ENCODE measurements at places on chromosomes 16 and 17. TPM values are rescaled to one million over a fixed set of nuclear protein-coding genes. Genes with fewer than 3 reads are reported as not detected.

ITGAD gene
- total RNA-seq, result not detected

GRCh38 chr16:87850009-87851006 lies 19.0 kb downstream of the SLC7A5 start:
- DNase-seq, result peak; percentile 83

DNA sequence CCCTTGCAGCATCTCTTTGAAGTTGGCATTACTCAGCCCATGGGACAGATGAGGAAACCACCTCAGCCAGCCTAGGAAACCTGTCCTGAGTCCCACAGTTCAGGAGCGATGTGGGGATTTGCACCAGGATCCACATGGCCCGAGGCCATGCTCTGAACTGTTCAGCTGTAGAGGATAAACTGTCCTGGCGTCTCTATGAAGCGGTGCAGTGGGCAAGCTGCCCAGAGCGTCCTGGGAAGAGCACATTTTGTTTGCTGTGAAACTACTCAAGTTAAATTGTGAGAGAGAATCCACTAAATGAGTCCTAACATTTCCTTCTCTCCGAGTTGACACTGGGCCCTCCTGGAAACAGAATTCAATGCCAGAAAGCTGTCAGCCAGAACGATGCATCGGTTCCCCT lies 276.6 kb upstream of the TNRC6C start:
- DNase-seq, result no peak

DNA sequence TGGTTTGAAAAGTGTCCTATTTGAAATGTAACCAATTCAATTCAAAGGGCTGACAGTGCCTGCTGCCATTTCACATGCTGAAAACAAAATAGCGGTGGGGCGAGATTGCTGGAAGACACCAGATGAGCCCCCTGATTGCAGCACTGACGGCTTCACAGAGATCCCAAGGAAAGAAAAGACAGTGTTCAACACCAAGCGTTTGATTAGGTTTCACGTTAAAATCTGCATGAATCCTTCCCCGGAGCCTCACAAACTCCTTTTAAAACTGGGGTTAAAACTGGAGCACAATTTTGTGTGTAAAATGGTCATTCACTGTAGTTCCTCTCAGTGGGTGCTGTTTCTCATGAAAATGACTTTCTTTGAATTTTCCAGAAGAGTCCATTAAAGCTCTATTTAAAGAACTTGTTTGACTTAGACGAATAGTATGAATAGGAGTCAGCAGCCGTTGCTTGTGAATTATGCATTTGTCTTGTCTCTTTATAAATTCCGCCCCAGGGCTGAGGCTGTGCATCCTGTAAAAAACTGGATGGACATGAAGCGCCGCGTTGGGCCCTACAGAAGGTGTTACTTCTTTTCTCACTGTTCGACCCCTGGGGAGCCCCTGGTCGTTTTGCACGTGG lies 8.8 kb downstream of the MLYCD start:
- no peak for DNase-seq

DNA sequence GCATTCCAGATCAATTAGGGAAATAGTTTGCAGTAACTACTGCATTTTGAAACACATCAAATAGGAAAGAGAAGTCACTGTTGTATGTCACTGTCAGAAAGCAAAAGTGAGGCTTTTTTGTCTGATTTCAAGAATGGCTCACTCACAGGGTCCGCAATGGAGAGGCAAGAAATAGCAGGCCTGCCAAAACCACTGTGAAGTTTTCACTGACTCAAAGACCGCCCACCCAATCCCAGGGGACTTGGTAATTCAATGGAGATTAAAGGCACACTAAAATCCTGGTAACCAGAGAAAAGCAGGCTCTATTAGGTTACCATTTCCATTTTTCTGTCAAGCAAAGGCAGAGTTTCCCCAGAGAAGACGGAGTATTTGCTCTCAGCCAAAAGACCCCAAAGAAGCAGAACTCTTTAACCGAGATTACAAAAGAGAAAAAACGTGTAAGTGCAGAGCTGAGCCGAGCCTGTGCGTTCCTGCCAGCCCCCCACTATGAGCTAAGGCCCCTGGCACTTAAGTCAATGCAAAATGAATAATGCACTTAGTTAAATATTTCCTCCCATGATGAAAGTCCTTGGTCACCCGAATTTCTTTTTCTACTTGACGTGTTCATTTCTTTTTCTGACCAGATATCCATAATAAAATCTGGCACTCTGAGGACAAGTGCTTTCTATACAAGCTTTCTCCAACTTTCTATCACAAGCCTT lies 57.0 kb downstream of the FOXL1 start:
- DNase-seq, result no peak

DNA sequence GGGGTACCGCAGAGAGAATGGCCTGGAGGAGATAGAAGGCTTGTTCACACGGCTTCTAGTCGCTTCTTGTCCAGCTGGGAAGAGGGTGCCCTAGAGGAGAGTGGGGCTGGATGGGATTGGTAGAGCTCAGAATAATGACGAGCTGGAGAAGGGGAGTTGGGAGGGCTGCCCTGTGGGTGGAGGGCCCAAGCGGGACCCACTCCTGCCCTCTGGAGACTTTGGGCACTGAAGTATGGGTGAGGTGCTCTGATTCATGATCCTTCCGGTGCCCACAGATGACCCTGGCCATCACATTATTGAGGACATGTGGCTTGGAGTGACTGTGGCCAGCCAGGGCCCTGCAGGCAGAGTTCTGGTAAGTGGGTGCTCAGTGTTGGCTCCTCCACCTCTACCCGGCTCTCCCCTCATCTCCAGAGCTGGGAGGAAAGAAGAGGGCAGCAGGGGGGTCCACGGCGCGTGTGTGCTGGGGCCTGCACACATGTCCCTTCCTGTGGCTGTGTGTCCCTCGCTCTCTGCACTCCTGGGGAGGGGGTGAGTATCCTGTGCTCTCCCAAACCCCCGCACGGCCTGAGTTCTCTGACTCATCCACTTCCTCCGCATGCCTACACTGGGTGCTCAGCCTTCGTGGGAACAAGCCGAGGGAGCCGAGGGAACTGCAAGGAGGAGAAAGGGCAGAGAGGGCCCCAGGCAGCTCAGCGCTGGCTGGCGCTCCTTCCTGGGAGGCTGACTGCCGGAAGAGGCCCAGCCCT lies 8.5 kb downstream of the ITGA3 start:
- no peak for DNase-seq

DNA sequence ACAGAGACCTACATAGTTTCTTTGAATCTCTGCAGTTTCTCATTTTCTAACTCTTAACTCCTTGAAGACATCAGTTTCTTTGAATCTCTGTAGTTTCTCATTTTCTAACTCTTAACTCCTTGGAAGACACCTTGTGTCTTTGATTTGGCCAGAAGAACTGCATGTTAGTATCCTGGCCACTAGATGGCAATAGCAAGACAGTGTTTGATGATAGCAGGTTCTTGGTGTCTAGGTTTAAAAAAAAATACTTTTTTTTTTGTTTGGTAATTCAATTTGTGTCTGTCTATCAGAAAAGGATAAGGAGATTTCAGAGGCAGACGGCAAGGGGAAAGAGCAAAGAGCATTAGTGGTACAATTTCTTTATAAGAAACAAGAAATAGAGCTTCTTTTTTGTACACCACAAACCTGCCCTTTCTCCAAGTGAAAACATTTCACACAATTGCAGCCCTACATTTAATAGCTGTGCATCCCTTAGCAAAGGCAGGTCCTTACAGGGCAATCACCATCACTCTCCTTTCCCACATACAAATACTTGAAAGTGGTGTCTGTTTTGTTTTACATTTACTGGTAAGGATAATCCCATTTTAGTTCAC lies 1324.9 kb upstream of the CDH8 start:
- DNase-seq, result no peak
